Breast epithelium (tissue), 4 donors: ENCODE measurements at places on chromosomes 6 and 20. TPM values are rescaled to one million over a fixed set of nuclear protein-coding genes. Genes with fewer than 3 reads are reported as not detected.

The OLIG3 gene
- not detected for total RNA-seq

The POU5F1 gene
- total RNA-seq: 4.5 TPM

The HFE gene
- 5.6 TPM for total RNA-seq

The RPS21 gene
- total RNA-seq: 2,974 TPM

The FRK gene
- total RNA-seq: 10.5 TPM

The ULBP3 gene
- 0.73 TPM for total RNA-seq

The PTK6 gene
- total RNA-seq: 0.88 TPM

The PTCRA gene
- not detected for total RNA-seq

The LY6G6D gene
- total RNA-seq: not detected

The NPBWR2 gene
- total RNA-seq: not detected

The CALHM5 gene
- total RNA-seq: 0.73 TPM

The PANK2 gene
- total RNA-seq: 40.1 TPM

The EPPIN gene
- total RNA-seq: not detected

The ID1 gene
- total RNA-seq: 407 TPM

The LPA gene
- 0.33 TPM for total RNA-seq

The LRRN4 gene
- 20.8 TPM for total RNA-seq

The TUBB1 gene
- not detected for total RNA-seq

The KCNG1 gene
- 1.3 TPM for total RNA-seq

The PPIL6 gene
- total RNA-seq: 16.5 TPM

The TRIM40 gene
- total RNA-seq: 0.33 TPM

The SCUBE3 gene
- total RNA-seq: under 0.01 TPM

The BAG2 gene
- total RNA-seq: 4.2 TPM

The ETV7 gene
- 0.80 TPM for total RNA-seq

The PRL gene
- total RNA-seq: 0.29 TPM

The TREML4 gene
- total RNA-seq: not detected

The LINC00237 gene
- total RNA-seq: not detected

The KCNB1 gene
- total RNA-seq: 3.9 TPM

The RNF182 gene
- 0.80 TPM for total RNA-seq

The ZFP57 gene
- total RNA-seq: not detected

The ANGPT4 gene
- 0.66 TPM for total RNA-seq

The HLA-DRA gene
- total RNA-seq: 238 TPM

The C6orf163 gene
- total RNA-seq: 3.5 TPM

The OR2B6 gene
- not detected for total RNA-seq
